ENCODE measurements at places on chromosomes 16 and 17.

GRCh38 chr17:46732160-46732559 lies 86.3 kb downstream of the WNT3 start:
- no peak for DNase-seq

GRCh38 chr17:65409381-65409780 lies 152.1 kb downstream of the AXIN2 start:
- DNase-seq = no peak

DNA sequence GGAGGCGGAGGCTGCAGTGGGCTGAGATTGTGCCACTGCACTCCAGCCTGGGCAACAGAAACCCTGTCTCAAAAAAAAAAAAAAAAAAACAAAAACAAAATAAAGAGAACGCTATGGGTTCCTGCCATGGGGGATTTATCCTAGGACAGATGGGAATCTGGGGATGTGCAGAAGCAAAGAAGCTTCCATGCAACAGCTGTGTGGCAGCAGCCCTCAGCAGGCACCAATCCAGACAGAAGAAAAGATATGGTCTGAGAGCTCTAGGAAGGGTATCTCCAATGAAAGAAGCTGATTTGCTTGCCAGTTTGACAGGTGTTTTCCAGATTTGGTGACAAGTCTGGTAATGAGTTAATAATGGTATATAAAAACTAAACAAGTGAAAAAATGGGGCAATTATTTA lies 11.6 kb downstream of the MYO19 start:
- no peak for DNase-seq

GRCh38 chr17:37361543-37361942 lies 14.2 kb upstream of the C17orf78 start:
- no peak for DNase-seq

DNA sequence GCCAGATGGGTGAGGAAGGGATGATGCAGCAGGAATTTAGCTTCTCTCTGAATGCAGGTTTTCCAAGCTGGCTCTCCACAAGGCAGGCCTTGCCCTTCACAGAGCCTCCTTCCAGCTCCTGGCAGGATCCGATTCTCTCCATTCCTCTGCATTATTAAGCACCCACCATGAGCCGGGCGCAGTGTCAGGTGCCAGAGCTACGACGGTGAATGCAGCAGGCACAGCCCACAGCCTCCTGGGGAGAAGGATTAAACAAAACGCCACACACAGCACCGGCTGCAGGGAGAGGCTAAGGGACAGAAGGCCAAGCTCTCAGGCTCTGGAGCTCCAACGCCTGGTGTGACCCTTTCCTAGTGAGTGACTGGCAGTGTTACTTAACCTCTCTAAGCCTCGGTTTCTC lies 7.1 kb upstream of the MT2A start:
- DNase-seq = no peak

GRCh38 chr16:70653406-70653805 lies 7.0 kb downstream of the IL34 start:
- DNase-seq = no peak

- DNase-seq = peak; percentile 74
Observed at GRCh38 chr17:47810200-47810821, 11.3 kb downstream of the OSBPL7 start.

Measured in natural killer cell treated with Interleukin-12 subunit alpha and Interleukin-12 subunit beta and Interleukin-15 and Interleukin-18, amount 100 ng/mL, for 72 hours (primary cell).